CD4-positive, alpha-beta T cell treated with Interleukin-15 for 1 hour (primary cell): ENCODE measurements at places on chromosomes 11 and 22.

GRCh38 chr22:27719535-27720227 lies 81.9 kb downstream of the MN1 start:
- peak; percentile 38 for DNase-seq

GRCh38 chr11:102800767-102801166 lies 2.8 kb upstream of the MMP1 start:
- no peak for DNase-seq

GRCh38 chr11:19777377-19778102 lies 64.9 kb downstream of the NAV2 start:
- peak; percentile 24 for DNase-seq

- DNase-seq = no peak
Observed at GRCh38 chr22:32103658-32104315, 55.3 kb downstream of the C22orf42 start.

GRCh38 chr11:130874955-130875531 lies 41.2 kb downstream of the SNX19 start:
- DNase-seq = no peak

DNA sequence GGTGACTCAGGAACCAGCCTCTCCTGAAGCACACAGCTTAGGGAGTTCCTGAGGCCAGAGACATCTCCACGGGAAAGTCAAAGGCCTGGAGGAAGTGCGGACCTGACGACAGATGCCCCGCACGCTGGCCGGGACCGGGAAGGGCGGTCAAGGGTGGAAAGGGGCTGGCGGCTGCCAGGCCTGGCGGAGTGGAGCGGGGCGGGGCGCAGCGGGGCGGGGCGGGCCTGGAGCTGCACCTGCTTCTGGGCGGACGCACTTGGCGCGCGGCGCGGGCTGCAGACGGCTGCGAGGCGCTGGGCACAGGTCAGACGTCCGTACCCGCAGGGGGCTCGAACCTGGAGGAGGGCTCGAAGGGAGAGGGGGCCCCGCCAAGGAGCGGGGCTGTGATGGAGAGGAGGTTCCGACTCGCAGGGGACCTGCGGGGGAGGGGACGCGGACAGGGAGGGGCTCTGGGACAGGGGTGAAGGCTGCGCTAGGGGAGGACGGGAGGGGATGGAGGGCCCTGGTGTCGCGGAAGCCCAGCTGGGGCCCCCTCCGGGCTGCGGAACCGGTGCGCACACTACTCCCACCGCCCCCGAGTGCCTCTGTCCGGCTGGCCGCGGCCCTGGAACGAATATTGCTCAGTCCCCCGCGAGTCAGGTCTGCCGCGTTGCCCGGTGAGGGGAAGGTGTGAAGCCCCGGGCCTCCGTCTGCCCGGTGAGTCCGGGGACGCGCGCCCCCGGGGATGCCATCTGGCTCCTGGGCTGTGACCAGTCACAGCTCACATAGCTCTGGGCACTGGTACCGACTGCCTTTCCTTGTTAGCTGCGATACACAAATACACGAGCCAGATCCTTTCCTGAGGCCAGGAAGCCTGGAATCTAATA lies at the start of gene TMEM45B:
TSS of gene TMEM45B (plus strand) at position 253 of the 866 bp plus-strand sequence. CDS start 36,635 bp downstream, outside the sequence.
- no peak for DNase-seq

- no peak for DNase-seq
Observed at GRCh38 chr22:44147008-44147645, 33.6 kb upstream of the PARVG start.

DNA sequence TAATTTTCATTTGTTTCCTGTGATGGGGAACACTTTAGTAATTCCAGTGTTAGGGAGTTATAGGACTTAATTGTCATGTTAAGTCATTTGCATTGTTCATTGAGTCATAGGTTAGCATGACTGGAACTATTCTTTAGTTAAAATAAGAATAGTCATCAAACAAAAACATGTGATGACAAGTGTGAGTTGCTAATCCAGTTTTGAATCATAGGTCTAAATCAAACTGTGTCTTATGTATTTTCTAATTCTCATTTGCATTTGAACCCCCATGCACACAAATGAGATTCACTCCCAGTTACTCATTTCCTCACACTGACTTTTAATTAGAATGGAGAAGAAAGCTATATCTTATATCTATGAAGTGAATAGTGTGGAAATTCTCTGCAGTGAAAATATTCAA lies 405.6 kb downstream of the LRRC4C start:
- no peak for DNase-seq

GRCh38 chr11:21653951-21654421 lies 538.9 kb upstream of the ANO5 start:
- no peak for DNase-seq

DNA sequence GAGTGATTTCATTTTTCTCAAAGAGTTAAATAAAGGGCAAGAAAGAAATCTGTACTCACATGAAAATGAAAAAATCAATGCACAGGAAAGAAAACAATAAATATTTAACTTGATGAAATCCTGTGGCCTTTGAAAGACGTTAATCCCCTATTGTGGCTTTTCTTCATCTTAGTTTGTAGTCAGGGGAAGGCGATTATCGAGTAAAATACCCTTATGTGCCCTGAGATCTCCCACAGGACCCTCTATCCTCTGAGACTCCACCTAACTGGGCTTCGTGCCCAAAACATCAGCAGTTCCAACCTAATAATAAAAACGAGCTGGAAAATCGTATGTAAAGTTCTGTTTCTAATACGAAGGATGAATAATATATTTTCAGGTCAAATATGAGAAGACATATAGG lies 208.2 kb upstream of the ZC3H12C start:
- no peak for DNase-seq

DNA sequence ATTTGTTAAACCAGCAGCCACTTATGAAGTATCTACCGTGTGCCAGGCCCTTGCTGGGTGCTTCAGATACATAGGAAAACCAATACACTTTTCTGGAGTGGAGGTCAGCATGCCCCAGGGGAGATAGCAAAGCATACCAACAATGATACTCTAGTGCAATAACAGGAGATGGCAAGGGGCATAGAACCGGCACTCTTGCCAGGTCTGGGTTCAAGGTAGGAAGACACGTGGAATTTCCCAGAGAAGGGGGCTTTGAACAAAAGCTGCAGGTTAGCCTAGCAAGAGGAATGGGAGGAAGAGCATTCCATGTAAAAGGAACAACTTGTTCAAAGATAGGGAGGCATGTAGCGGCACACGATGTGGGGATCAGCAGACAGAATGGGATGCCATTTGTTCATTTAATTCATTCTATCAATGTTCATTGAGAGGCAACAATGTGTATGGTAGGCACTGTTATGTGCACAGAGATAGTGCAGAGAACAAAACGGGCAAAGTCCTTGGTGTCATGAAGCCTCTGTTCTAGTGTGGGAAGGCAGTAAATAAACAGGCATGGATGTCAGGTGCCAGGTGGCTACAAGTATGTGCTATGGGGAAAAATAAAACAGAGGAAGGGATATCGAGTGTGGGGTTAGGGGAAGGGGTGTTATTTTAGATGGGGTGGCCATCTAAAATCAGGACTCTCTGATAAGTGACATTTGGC lies 162.6 kb upstream of the E2F8 start:
- no peak for DNase-seq

DNA sequence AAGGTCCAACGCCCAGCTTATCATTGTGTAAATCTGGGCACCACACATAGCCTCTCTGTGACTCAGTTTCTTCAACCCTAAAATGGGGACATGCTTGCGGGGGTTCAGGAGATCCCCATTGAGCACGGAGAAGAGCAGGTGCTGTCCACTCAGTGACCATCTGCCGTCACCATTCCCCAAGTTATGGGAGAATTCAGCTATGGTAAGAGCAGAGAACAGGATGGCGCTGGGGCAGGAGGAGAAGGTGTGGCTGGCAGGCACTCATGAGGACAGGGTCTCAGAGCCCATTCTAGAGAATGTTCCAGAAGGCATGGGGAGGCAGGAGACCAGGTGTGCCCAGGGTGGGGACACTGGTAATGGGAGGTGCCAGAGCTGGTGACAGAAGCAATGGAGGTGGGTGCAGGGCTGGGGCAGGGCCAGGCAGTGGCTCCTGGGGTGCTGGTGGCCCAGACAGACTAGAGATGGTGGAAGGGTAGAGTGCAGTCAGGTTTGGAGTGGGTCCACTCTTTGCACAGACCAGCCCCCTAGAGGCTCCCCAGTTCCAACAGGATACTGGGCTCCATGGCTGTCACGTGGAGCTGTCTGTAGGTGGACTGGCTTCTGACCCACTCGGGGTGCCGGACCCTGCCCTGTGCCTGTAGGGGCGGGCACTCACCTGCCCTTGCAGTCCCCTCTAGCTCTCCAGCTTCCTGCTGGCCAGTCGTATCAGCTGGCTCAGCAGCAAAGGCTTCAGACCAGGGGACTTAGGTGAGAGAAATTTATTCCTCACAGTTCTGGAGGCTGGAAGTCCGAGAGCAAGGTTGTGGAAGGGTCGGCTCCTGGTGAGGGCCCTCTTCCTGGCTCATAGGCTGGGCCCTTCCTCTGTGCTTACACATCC lies 84.7 kb downstream of the CDKN1C start:
- DNase-seq = peak; percentile 16

DNA sequence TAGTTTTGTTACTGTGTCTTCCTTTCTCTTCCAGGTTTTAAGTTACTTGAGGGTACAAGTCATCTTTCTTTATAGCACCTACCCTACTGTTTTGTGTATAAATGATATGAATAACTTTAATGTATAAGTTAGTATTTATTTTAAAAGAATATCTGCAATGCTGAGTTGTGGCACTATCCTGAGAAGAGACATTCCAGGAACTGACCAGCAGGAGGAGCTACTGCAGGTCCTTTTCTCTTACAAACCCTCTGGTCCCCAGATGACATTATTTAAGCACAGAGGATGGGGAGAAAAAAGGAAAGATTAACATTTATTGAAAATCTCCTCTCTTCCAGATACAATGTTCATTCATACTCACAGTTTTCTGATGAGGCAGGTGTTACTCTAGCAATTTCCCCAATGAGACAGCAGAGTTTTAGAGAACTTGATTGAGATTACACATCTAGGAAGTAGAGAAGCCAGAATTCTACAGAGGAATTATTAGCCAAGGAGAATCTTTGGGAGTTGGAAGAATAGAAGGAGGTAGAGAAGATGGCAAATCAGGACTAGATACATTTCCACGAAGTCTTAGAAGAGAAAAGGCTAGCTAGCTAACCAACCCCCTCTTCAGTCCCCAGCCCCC lies 541.2 kb upstream of the API5 start:
- DNase-seq = no peak

GRCh38 chr11:66280428-66280827 lies 2.5 kb downstream of the CNIH2 start:
- DNase-seq = no peak

DNA sequence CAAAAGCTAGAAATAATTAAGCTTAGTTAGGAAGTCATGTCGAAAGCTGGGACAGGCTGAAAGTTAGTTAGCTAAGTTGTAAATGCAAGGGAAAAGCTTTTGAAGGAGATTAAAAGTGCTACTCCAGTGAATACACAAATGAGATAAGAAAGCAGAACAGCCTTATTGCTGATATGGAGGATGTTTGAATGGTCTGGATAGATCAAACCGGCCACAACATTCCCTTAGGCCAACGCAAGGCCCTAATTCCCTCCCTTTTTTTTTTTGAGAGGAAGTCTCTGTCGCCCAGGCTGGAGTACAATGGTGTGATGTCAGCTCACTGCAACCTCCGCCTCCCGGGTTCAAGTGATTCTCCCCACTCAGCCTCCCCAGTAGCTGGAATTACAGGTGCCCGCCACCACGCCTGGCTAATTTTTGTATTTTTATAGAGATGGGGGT lies 23.3 kb upstream of the WEE1 start:
- DNase-seq = no peak

GRCh38 chr22:21650823-21651520 lies 8.9 kb downstream of the SDF2L1 start:
- no peak for DNase-seq
